ENCODE measurements at places on chromosomes 4 and X.

DNA sequence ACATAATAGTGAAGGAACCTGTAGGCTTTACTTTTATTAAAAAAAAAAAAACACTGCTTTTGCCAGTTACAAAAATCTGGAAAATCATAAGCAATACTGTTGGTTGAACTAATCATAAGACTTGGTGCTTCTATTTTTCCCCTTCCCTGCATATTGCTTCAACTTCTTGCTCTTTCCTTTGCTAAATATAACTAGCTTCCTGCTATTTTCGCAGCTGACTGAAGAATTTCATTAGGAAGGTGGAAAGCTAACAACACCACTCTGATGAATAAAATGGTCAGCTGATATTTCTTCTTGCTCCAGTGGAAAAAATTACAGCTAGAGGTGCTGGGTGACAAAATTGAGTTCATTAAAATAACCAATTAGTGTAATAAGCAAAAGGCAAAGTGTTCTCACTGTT is 39.3 kb downstream of the MEPE start:
- no peak for DNase-seq

DNA sequence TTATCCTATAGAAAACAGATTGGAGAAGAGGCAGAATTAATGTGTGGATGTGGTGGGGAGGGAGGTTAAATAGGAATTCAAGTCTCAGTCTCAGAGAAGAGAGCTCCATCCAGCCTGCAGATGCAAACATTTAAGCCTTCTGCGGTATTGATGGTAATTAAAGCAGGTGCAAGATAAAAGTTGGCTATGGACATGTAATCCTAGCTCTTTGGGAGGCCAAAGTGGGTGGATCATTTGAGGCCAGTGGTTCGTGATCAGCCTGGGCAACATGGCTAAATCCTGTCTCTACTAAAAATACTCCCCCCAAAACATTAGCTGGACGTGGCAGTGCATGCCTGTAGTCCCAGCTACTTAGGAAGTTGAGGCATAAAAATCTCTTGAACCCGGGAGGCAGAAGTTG is 332.7 kb downstream of the PABPC4L start:
- no peak for DNase-seq

- no peak for DNase-seq
These were observed 61.6 kb downstream of the SAT1 start for GRCh38 chrX:23844502-23845138.

DNA sequence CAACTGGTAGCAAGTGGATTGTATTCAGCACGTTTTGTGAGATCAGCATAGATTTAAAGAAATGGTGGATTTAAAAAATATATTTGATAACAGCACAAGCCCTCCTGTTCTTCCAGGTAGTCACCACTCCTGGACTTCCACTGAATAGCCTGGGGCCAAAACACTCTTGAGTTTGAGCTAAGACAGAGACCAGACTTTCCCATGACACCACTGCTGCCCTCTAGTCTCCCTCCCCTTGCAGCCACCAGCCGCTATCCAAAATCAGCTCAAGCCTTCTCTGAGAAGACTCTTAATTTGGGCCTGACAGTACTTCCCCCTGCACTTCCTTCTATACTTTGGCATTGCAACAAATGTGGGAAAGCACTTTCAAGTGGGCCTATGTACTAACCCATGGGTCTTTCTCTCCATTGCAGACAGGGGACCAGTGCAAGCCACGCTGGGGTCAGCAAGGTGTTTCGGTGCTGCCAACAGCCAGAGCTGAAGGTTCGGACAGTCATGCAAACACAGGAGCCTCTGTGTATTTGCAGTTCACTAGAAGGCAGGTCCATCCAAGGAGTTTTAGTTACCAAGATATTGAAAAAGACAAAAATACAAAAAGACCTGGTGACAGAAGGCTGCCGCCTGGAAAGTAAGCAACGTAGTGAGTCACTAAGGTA is 40.5 kb upstream of the KLHL13 start:
- no peak for DNase-seq

DNA sequence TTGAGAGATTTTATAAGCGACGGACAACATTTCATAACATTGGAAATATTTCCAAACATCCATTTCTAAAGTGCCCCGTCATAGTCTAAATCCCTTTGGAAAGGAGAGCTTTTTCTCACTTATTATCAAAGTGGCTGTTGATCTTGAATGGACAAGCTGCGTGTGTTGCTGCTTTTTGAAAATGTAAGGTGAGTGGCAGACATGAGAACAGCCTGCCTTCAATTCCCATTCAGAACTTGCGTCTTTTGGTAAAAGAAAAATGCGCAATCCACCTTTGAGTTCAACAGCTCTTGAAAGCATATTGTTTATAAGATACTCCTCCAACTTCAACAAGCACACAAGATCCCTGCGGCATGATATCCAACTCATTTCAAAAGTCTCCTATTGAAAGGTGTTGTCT is 138.2 kb upstream of the PSAPL1 start:
- DNase-seq: no peak

- no peak for DNase-seq
These were observed 462.4 kb upstream of the NDST4 start for GRCh38 chr4:115575851-115576250.

- no peak for DNase-seq
These were observed 101.6 kb downstream of the NPNT start for GRCh38 chr4:105996845-105997244.

DNA sequence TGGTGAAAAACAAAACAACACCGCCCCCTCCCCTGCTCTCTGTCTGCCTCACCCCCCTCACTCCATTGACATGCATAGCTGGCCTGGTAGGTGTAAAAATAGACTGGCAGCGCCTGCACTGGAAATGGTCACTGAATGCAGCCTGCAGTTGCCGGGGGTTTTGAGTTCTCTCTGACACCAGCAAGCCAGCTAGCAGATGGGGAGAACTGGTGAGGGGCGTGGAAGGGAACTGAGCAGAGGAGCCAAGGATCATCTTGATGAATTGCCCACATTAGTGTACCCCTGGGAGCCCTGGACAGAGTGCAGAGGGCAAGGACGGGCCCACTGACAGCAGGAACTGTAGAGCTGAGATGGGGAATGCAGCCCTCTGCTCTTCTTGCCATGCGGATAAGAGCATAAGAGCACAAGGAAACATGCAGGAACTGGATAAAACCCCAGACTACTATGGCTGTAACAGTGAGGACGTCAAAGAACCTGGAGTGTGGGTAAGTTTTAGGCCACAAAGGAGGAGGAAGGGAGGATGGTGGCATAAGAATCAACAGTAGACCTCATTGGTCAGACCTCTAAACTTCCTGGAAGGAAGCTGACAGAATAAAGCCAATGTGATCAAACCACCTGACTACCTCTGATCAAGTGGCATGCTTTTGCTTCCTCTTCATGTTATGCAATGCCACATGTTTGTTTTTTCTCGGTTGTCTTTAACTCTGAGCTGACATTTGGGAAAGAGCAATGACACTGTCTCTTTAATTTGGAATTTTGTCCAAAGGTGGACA is 96.3 kb downstream of the ANK2 start:
- DNase-seq: no peak

- DNase-seq: no peak
These were observed 16.6 kb downstream of the STK32B start for GRCh38 chr4:5067908-5068307.

DNA sequence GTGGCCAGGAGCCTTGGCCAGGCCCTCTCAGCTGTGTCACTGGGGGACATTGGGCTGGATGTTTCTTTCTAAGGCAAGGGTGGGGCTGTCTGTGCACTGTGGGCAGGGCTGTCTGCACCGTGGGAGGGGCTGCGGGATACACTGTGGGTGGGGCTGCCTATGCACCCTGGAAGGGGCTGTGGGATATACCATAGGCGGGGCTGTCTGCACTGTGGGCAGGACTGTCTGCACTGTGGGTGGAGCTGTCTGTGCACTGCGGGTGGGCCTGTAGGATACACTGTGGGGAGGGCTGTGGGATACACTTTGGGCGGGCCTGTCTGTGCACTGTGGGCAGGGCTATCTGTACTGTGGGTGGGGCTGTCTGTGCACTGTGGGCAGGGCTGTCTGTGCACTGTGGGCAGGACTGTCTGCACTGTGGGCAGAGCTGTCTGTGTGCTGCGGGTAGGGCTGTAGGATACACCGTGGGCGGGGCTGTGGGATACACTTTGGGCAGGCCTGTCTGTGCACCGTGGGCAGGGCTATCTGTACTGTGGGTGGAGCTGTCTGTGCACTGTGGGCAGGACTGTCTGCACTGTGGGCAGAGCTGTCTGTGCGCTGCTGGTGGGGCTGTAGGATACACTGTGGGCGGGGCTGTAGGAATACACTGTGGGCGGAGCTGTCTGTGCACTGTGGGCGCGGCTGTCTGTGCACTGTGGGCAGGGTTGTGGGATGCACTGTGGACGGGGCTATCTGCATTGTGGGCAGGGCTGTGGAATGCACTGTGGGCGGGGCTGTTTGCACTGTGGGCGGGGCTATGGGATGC is 31.1 kb downstream of the ACOX3 start:
- DNase-seq: peak; percentile 41

DNA sequence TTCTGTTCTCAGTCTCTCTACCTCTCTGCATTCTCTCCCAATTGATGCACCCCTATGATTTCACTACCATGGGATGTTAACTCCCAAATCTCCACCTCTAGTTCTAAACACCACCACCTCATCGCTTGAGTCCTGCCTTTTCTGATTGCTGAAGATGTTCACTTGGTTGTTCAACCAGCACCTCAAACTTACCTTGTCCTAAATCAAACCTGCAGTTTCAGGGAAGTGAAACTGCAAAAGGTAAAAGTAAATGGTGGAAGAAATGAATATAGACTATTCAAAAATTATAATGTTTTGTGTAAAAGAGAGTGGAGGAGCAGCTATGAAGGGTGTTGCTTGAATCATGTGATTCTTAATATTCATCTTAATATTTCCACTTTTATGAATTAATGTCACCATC is 91.0 kb downstream of the PDE5A start:
- no peak for DNase-seq
